ENCODE measurements at places on chromosomes 7 and 10.

- no peak for DNase-seq
Observed at GRCh38 chr7:155450558-155450969, 7.4 kb upstream of the EN2 start.

- no peak for DNase-seq
Observed at GRCh38 chr10:541750-542371, 147.6 kb downstream of the DIP2C start.

- DNase-seq: no peak
Observed at GRCh38 chr10:7722927-7723529, 19.9 kb downstream of the ITIH2 start.

- DNase-seq: no peak
Observed at GRCh38 chr7:73638911-73639310, 14.6 kb upstream of the MLXIPL start.

DNA sequence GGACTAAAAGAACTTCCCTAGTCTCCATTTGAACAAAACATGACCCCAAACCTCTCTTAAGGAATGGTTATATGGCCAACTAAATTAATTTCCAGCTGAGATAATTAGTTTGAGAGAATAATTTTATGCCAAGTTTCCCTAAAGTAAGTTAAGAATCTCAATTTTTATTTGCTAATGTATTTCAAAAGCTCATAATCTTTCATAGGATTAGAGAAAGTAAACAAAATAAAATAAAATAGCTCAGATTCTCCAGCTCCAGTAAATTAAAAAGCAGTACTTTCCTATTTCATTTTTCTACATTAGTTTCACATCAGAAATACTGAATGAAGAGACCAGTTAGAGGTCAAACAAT is 44.4 kb downstream of the ENO4 start:
- no peak for DNase-seq

DNA sequence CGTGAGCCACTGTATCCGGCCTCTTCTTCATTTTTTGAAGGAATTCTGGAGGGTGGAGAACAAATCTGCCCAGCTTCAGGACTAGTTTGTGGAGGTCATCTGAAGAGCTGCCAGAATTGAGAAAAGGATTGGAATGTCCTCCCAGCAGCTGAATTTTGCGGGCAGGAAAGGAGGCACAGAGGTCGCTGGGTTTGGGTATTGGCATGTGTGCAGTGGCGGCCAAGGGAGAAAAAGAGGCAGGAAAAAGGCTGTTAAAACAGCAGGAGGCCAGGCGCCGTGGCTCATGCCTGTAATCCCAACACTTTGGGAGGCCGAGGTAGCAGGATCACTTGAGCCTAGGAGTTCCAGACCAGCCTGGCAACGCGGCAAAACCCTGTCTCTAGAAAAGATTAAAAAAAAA is 80.4 kb downstream of the HIP1 start:
- no peak for DNase-seq

Data from activated CD8-positive, alpha-beta memory T cell treated with anti-CD3 and anti-CD28 coated beads for 1 hour (primary cell).